ENCODE measurements at places on chromosomes 16 and 17. TPM values are rescaled to one million over a fixed set of nuclear protein-coding genes. Genes with fewer than 3 reads are reported as not detected.

GRCh38 chr17:46167826-46168569 lies 25.2 kb downstream of the KANSL1 start:
- H3K27ac ChIP-seq, result no peak overlapping the region
- DNase-seq, result peak; percentile 11
- H3K36me3 ChIP-seq, result peaks cover 3% of the 10 kb centered on the region
- no peak overlapping the region for H3K4me3 ChIP-seq
- no peaks in the 10 kb centered on the region for H3K27me3 ChIP-seq

GRCh38 chr16:23838485-23839142 lies 2.8 kb downstream of the PRKCB start:
- H3K36me3 ChIP-seq, result no peaks in the 10 kb centered on the region
- no peak overlapping the region for H3K4me3 ChIP-seq
- no peaks in the 10 kb centered on the region for H3K4me1 ChIP-seq

GRCh38 chr16:66689282-66689681 lies 7.3 kb downstream of the CMTM4 start:
- peaks cover 18% of the 10 kb centered on the region for H3K4me1 ChIP-seq
- no peak overlapping the region for H3K27ac ChIP-seq
- no peaks in the 10 kb centered on the region for H3K27me3 ChIP-seq
- 0 out of 2 replicates have a peak, but pooled peaks cover 1% of the 10 kb centered on the region for H3K36me3 ChIP-seq

- H3K36me3 ChIP-seq, result no peaks in the 10 kb centered on the region
- no peaks in the 10 kb centered on the region for H3K4me1 ChIP-seq
- H3K27me3 ChIP-seq, result no peaks in the 10 kb centered on the region
- no peak overlapping the region for H3K4me3 ChIP-seq
- H3K27ac ChIP-seq, result no peak overlapping the region
These were observed 431.6 kb downstream of the CDH13 start for GRCh38 chr16:83058376-83058775.

DNA sequence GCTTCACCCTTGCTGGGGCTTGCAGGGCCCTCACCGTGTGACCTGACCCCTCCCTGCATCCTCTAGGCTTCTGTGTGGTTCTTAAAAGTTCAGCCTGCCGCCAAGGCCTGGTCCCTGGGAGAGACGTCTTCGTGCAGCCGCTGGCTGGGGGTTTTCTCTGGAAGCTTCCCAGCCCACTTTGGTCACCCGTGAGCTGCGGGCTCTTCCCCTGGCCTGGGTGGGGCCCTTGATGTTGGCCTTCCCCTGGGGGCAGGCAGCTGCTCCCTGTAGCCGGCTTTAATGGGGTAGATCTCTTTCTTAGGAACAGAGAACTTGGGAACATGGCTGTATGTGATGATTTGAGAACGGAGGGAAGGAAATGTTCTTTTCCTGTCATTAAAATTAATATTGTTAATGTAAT lies 32.7 kb downstream of the ZNF750 start:
- no peak overlapping the region for H3K4me3 ChIP-seq
- no peaks in the 10 kb centered on the region for H3K4me1 ChIP-seq
- no peak for DNase-seq
- no peaks in the 10 kb centered on the region for H3K27me3 ChIP-seq
- H3K27ac ChIP-seq, result no peak overlapping the region
- no peaks in the 10 kb centered on the region for H3K36me3 ChIP-seq

GRCh38 chr17:8894673-8895578 lies 27.5 kb upstream of the PIK3R6 start:
- no peak overlapping the region for H3K4me3 ChIP-seq
- H3K27me3 ChIP-seq, result no peaks in the 10 kb centered on the region
- DNase-seq, result peak; percentile 59
- no peaks in the 10 kb centered on the region for H3K36me3 ChIP-seq
- H3K27ac ChIP-seq, result no peak overlapping the region

- H3K27me3 ChIP-seq, result no peaks in the 10 kb centered on the region
- H3K27ac ChIP-seq, result peak overlapping the region; percentile 87
- no peak overlapping the region for H3K4me3 ChIP-seq
- H3K4me1 ChIP-seq, result peaks cover 66% of the 10 kb centered on the region
These were observed 48.9 kb upstream of the MRPS23 start for GRCh38 chr17:57898487-57899311.

GRCh38 chr17:31570951-31571892 lies 179.7 kb downstream of the RAB11FIP4 start:
- H3K27ac ChIP-seq, result no peak overlapping the region
- no peaks in the 10 kb centered on the region for H3K27me3 ChIP-seq
- H3K4me3 ChIP-seq, result no peak overlapping the region
- DNase-seq, result no peak

GRCh38 chr17:76024353-76024752 lies 2.8 kb downstream of the EVPL start:
- DNase-seq, result no peak
- H3K27ac ChIP-seq, result no peak overlapping the region
- H3K4me1 ChIP-seq, result peaks cover 4% of the 10 kb centered on the region
- H3K36me3 ChIP-seq, result no peaks in the 10 kb centered on the region
- no peak overlapping the region for H3K4me3 ChIP-seq
- no peaks in the 10 kb centered on the region for H3K27me3 ChIP-seq

GRCh38 chr16:89708481-89708931 lies 7.0 kb upstream of the SPATA2L start:
- no peaks in the 10 kb centered on the region for H3K36me3 ChIP-seq
- peaks cover 6% of the 10 kb centered on the region for H3K4me1 ChIP-seq
- no peaks in the 10 kb centered on the region for H3K27me3 ChIP-seq
- no peak overlapping the region for H3K27ac ChIP-seq
- DNase-seq, result no peak

- no peak overlapping the region for H3K4me3 ChIP-seq
- H3K36me3 ChIP-seq, result no peaks in the 10 kb centered on the region
- no peak overlapping the region for H3K27ac ChIP-seq
- no peaks in the 10 kb centered on the region for H3K27me3 ChIP-seq
- DNase-seq, result no peak
- H3K4me1 ChIP-seq, result no peaks in the 10 kb centered on the region
These were observed 404.2 kb upstream of the PMFBP1 start for GRCh38 chr16:72576189-72576588.

DNA sequence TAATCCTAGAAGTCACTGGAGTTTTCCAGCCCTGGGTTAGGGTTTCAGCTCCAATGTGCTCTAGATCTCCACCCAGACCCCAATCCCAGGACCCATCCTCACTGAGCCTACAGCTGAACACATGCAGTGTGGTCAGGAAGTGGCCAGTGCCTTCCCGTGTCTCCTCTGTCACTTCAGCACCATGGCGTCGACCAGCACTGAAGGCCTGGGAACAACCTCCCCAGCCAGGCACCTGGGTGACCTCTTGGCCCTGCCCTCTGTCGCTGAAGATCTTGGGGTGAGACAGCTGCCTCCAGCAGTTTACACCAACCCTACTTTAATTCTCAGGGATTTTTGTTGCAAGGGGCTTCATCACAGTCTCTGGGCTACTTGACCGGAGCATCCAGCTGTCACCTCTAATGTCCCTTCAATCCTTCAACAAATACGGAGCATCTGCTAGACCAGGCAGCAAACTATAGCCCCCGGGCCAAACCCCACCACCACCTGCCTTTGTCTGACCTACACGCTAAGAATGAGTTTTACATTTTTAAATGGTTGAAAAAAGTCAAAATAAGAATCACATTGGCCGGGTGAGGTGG lies 18.0 kb upstream of the GSG1L start:
- H3K36me3 ChIP-seq, result no peaks in the 10 kb centered on the region
- H3K27me3 ChIP-seq, result no peaks in the 10 kb centered on the region
- H3K27ac ChIP-seq, result no peak overlapping the region
- H3K4me1 ChIP-seq, result no peaks in the 10 kb centered on the region

The GJD3 gene
- not detected for total RNA-seq

The KRTAP16-1 gene
- not detected for total RNA-seq

The LGALS9C gene
- not detected for total RNA-seq

The ZG16 gene
- 1.9 TPM for total RNA-seq

The ACAP1 gene
- total RNA-seq, result not detected

Data from Caco-2 (cell line).